Left forelimb (tissue), 1 donor: ENCODE measurements at places on chromosomes 11 and 22.

- DNase-seq, result no peak
Observed at GRCh38 chr11:13717331-13717730, 48.9 kb downstream of the FAR1 start.

- no peak for DNase-seq
Observed at GRCh38 chr11:123457187-123457770, 27.2 kb downstream of the GRAMD1B start.

GRCh38 chr11:27205779-27206570 lies 157.0 kb downstream of the CCDC34 start:
- DNase-seq, result no peak

DNA sequence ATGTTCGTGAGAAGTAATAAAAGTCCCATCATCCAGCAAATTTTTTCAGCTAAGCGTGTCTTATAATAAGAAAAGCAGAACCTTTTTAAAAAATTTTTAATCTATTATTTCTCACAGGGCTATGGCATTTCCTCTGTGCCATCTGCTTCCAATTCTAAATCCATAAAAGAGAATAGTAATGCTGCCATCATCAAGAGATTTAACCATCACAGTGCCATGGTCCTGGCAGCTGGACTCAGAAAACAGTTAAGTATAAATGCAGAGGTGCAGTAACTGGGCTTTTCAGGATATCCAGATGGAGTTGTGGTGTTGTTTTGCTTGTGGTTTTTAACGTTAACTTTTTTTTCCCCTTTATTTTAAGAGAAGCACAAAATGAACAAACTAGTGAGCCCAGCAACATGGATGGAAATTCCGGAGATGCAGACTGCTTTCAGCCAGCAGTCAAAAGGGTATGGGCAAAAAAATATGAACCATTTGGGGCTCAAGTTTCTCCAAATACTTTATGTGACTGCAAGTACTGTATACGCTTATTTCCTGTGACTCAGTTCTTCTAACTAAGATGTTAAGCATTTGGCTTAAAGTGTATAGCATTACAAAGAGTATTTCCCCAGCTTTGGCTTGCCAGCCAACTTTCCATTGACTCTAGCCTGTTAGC lies 25.2 kb downstream of the GTF2H1 start:
- no peak for DNase-seq

DNA sequence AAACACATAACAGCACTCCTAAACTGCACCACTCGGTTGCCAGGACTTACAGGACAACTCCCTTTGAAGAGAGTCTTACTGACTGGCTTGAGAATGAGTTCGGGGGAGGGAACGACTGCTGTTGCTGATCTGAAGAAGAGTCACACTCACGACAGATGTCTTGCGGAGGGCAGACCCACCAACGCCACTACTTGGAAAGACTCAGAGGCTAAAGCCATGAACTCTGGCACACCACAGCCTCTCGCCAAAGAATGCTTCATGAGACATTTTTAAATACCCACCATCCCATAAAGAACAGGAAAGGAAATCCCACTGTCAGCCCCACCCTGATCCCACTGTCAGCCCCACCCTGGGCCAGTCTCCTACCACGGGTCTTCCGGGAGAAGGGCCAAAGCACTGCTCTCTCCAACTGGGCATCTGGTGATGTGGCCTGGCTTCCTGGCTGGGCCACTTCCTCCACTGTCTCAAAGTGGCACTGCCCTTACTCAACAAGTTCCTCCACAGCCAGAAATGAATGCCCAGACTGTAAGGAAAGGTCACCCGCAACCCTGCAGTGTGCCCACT lies 73.6 kb downstream of the MICAL3 start:
- no peak for DNase-seq

DNA sequence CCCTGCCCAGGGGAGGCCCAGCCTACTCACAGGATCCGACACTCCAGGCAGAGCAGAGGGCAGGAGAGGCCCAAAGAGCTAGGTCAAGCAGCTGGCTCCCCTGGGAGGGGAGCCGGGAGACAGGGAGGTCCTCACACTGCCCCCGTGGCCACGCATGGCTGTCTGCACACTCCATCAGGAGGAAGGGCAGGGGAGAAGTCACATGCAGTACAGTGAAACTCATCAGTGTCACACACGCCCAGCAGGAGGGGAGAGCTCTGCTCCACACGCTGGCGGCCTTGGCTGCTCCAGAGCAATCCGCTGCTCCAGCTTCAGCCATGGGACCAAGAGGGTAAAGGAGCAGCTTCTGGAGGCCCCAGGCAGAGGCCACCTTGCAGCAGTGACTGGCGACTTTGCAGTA lies 14.3 kb downstream of the TCIRG1 start:
- no peak for DNase-seq
